A673 (cell line): ENCODE measurements at places on chromosomes 5 and 9. TPM values are rescaled to one million over a fixed set of nuclear protein-coding genes. Genes with fewer than 3 reads are reported as not detected.

- H3K27ac ChIP-seq: no peak overlapping the region
- H3K4me3 ChIP-seq: no peak overlapping the region
- peaks cover 6% of the 10 kb centered on the region for H3K4me1 ChIP-seq
- no peaks in the 10 kb centered on the region for H3K27me3 ChIP-seq
- no peaks in the 10 kb centered on the region for H3K36me3 ChIP-seq
- DNase-seq: no peak
These were observed 69.5 kb upstream of the UNC5A start for GRCh38 chr5:176740702-176741496.

GRCh38 chr5:16726538-16726946, 109.7 kb upstream of the RETREG1 start:
- H3K4me1 ChIP-seq: peaks cover 13% of the 10 kb centered on the region
- no peak overlapping the region for H3K4me3 ChIP-seq
- H3K27ac ChIP-seq: peak overlapping the region; percentile 12
- peaks cover 16% of the 10 kb centered on the region for H3K36me3 ChIP-seq

GABBR2 gene
- total RNA-seq: not detected in 2 replicates

INVS gene
- total RNA-seq: 21.8 and 23.3 TPM in 2 replicates

BBLN gene
- 41.9 and 50.2 TPM in 2 replicates for total RNA-seq

GARIN3 gene
- not detected in 2 replicates for total RNA-seq
